ENCODE measurements at places on chromosomes 16 and 17.

DNA sequence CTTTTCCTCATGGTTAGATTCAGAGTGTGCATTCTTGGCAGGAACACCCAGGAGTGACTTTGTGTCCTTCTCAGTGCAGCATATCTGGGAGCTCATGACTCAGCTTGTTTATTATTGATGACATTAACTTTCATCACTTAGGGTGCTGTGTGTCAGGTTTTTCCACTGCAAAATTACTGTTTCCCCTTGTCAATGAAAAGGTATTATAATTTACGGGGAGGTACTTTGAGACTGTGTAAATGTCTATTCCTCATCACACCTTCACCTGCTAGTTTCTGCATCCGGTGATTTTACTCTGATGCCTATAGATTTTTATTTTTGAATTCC lies 50.5 kb downstream of the WWP2 start:
- DNase-seq = no peak

GRCh38 chr16:49488336-49488735 lies 114.7 kb downstream of the C16orf78 start:
- DNase-seq = no peak

- DNase-seq = no peak
Measured at GRCh38 chr17:46831573-46832330, 13.3 kb upstream of the WNT3 start.

DNA sequence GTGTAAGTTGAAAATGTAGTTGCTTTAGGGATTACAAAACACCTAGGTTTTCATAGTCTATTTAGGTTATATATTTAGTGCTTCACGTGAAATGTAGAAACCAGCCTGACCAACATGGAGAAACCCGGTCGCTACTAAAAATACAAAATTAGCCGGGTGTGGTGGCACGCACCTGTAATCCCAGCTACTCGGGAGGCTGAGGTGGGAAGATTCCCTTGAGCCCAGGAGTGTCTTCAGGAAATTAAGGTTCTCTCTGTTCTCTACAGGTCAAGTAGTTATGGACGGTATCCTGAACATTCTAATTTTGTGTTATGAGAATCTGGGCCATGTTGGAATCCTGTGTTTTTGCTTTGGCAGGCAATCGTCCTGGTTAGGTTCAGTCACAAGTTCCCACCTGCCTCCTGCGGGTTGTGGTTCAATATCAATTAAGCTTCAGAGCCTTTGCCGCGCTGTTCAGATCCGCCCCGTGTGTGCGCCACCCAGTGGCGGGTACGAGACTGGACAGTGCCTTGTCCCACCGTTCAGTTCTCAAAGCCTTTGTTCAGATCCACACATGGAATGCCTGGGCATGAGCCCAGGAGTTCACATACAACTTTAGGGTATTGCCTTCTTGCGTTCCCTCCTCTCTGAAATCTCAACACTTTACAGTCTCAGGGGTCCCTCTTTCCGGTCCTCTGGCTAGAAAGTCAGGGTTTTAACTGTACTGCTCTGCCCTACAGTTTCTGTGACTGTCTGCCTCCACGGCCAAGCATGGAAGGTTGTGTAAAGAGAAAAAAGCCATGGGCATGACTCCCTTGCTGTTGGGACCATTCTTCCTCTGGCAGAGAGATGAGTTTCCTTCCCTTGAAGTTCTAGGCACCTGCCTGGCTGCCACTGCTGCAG lies 41.7 kb downstream of the HEATR6 start:
- peak; percentile 62 for DNase-seq

GRCh38 chr17:29791336-29792080 lies 138.5 kb downstream of the SSH2 start:
- DNase-seq = no peak

- no peak for DNase-seq
Measured at GRCh38 chr17:7056386-7056785, 12.5 kb upstream of the SLC16A11 start.

DNA sequence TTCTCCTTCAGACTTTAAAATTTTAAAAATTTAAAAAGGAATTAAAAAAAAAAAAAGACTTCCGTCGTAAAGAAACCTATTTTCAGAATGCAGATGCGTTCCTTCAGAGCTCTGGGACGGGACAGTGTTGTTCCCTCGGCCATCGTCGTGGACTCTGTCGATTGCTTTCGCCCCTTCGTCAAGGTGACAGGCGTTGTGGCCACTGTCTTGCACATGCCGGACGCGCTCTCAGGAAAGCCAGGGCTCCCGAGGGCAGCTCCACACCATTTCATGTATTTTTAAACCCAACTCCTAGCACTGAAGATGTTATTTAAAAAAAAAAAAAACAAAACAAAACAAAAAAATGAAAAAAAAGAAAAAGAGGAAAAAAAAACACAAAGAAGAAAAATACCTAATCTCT lies 22.3 kb downstream of the TMC6 start:
- no peak for DNase-seq

GRCh38 chr16:82405736-82406135 lies 221.0 kb upstream of the CDH13 start:
- no peak for DNase-seq

DNA sequence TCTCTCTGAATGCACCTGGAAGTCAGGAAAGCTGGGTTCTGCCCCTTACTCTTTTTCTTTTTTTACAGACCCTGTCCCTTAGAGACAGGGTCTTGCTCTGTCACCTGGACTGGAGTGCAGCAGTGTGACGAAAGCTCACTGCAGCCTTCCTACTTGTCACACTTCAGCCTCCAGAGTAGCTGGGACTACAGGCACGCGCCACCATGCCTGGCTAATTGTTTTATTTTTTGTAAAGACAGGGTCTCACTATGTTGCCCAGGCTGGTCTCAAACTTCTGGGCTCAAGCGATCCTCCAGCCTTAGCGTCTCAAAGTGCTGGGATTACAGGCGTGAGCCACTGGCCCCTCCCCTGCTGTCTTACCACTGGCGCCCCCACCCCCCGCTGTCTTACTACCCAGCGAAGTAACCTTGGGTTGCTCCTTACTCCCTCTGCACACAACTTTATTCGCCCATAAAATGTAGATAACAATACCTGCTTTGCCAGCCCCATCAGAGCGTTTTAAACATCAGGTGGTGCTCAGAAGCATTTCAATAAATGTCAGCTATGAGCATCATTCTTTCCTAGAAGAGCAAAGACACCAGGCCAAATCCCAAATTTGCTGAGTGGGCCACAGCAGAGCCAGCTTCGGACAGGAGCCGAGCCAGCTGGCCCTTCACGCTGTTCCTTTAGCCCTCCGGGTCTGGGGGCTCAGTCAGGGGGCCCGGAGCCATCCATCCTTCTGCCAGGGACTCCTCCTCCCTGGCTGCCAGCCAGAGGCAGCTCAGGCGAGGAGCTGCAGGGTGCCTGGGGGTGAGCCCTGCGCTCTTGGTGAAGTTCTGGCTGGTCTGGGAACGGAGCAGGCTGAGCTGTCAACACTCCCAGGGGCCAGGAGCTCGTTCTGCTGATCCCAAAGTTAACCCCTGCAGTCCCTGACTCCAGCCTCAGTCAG lies 24.4 kb downstream of the SRL start:
- no peak for DNase-seq

GRCh38 chr17:31275116-31275515 lies 21.9 kb downstream of the OMG start:
- no peak for DNase-seq

- DNase-seq = no peak
Measured at GRCh38 chr16:4347765-4348509, 3.2 kb downstream of the PAM16 start.

- DNase-seq = no peak
Measured at GRCh38 chr17:80852476-80853015, 139.1 kb upstream of the CHMP6 start.

GRCh38 chr17:2082003-2082781 lies 27.3 kb downstream of the HIC1 start:
- DNase-seq = no peak

- no peak for DNase-seq
Measured at GRCh38 chr16:25523183-25523582, 168.6 kb upstream of the HS3ST4 start.

GRCh38 chr17:48241131-48241591 lies 133.6 kb downstream of the SNX11 start:
- DNase-seq = no peak

DNA sequence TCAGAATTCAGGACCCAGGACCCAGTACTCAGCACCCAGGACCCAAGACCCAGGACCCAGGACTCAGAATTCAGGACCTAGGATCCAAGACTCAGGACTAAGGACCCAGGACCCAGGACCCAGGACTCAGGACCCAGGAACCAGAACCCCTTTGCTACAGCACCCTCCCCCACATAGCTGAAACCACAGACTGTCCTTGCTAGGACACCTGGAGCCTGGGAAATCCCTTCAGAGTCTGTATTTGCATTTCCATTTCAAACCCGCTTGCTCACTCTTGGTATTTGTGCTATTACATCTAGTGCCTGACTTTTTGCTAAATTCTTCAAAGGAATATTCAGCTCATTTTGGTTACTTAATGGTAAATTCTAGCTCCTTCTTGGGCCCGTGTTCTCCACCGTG lies 275.8 kb upstream of the MAF start:
- no peak for DNase-seq

- DNase-seq = no peak
Measured at GRCh38 chr16:8798535-8799157, 1.0 kb downstream of the PMM2 start.

DNA sequence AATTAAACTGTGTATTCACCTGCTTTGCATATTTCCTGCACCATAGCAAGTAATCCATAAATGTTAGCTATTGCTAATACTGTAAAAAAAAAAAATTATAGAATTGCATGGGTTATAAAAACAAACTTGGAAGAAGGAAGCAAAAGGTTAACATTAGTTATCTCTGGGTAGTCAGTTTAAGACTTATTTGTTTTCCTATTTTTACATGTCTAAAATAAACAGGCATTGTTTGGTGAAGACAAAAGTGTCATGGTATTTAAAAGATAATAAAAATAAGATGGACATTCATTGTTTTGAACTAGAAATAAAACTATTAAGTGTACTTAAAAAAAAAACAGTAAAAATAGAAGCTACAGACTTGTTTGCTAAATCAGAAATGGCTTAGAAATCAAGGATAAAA lies 313.8 kb downstream of the SOX9 start:
- no peak for DNase-seq

GRCh38 chr16:31202414-31203375 lies at the start of gene PYCARD:
Gene PYCARD, minus strand, starts transcription at chr16:31202760. Its CDS starts 70 bp downstream, at chr16:31202690.
- no peak for DNase-seq

DNA sequence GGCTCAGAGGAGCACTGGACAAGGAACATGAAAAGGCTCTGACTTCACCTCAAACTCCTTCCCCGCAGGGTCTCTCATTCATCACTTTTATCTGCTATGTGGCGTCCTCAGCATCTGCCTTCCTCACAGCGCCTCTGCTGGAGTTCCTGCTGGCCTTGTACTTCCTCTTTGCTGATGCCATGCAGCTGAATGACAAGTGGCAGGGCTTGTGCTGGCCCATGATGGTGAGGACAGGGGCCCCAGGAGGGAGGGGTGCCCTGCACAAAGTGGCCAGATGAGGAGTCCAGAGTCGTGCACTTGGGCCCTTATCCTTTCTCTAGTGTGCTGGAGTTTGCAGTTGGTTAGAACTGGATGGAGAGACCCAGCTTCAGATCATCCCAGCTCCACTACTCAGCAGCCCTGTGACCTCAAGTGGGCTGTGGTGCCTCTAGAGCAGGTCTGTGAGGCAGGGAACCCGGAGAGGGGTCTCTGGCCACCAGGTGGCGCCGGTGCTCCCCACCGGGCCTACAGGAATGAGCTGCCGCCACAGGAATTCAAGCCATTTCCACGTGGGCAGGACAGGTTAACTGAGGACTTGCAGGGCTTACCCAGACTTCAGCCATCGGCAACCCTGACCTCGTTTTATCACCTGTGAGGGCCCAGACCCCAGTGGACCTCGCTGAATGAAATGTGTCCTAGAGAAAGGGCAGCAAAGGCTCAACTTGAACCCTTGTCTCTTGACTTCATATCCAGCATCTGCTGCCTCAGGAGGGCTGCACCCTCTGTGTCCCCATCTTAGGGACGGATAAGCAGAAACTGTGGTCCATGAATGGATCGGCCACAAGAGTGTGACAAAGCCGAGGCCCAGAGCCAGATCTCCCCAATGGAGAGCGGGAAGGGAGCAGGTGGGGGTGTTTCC lies 4.0 kb downstream of the CMTM3 start:
- peak; percentile 84 for DNase-seq

- no peak for DNase-seq
Measured at GRCh38 chr17:61389670-61390478, 9.8 kb upstream of the TBX2 start.

GRCh38 chr16:17222871-17223401 lies 247.8 kb downstream of the XYLT1 start:
- DNase-seq = no peak

- DNase-seq = no peak
Measured at GRCh38 chr17:10130263-10130662, 68.1 kb downstream of the GAS7 start.

DNA sequence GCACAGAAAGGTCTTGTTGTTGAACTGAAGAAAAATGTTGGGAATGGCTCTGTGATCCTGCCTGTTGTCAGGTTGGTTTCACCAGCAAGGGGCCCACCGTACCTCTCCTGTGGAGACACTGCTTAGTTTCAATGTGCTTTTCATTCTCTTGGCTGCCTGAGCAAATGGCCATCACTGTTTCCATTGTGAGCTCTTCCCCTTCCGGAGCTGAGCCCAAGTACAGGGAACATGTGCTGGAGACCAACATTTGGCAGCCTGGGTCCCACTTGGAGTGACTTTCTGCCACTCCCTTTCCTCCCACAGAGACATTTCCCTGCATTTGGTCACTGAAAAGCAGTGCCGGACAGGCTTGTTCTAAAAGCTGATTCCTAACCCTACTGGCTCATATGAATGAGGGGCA lies 23.1 kb downstream of the GABARAPL2 start:
- no peak for DNase-seq

DNA sequence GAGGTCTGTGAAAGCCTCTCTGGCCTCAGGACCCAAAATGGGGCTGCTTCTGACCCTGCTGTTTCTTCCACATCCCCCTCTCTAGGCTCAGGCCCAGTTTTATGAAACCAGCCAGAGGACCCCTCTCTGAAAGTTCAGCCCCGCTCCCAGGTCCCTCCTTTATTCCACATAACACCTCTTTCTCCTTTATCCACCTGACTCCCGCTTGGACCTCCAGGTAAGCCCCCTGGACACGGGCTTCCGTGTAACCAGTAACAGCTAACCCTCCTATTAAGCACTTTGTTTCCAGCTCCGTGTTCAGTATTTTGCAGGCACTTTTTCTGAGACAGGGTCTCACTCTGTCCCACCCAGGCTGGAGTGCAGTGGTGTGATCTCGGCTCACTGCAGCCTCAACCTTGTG lies 37.4 kb downstream of the PSME3IP1 start:
- DNase-seq = no peak

- DNase-seq = no peak
Measured at GRCh38 chr17:27793168-27793905, 7.0 kb downstream of the NOS2 start.

DNA sequence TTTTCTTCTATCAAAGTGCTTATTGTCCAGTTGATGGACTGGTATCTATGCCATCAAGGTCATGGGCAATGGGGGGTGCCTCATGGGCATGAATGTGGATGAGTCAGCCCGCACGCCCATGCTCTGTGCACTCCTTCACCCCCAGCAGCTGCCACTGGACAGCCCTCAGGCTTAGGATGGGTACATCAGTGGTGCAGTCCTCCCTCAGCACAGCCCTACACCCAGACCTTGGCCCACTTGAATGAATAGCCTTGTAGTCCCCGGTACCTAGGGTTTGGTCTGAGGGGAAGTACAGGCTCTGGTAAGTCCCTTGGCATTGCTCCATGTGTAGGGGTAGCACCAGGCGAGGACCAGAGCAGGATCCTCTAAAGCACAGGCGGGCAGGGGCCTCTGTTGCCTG lies 10.4 kb upstream of the GNA13 start:
- no peak for DNase-seq

Measured in activated T-cell treated with anti-CD3 and anti-CD28 coated beads, Interleukin-2, amount 50 U/mL, for 4 hours (primary cell).